SJSA1 (cell line): ENCODE measurements at places on chromosomes 7 and 10.

GRCh38 chr7:132877573-132877972 lies 204.3 kb downstream of the CHCHD3 start:
- no peak for DNase-seq

GRCh38 chr10:17381502-17382142 lies 72.8 kb downstream of the ST8SIA6 start:
- no peak for DNase-seq

- DNase-seq, result no peak
Observed at GRCh38 chr7:37289781-37290180, 158.9 kb downstream of the ELMO1 start.

DNA sequence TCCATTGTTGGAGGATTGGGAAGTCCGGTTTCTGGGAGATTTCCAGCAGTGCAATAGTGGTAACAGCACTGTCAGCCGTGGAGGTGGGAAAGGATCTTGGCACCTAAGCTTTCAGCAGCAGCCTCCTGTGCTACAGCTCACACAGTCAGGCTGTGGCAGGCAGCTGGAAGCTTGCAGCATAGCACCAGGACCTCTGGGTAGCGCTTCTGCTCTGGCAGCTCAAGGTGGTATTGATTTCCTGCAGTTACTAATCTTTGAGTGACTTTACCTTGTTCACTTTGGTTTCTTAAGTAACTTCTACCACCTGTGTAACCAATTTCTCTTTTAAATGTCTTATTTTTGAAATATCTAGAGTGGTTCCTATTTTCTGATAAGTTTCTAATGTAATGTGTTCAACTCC lies 130.5 kb downstream of the LHFPL3 start:
- DNase-seq, result no peak

DNA sequence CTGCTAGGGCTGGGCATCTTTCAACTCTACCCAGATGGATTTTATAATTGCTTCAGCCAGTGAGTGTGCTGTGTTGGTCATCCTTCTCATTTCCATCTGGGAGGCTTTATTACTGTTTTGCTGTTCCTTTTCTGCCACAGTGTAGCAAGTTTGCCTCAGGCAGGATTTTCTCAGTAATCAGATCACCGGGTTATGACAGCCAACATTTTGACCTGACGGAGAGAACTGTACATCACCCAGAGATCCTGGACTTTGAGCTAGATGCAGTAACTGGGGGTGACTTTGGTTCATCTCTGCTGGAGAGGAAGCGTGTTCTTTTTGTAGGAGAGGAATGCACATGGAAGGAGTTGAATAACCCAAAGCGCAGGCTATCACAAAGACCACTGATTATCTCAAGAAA lies 111.8 kb upstream of the AGR3 start:
- DNase-seq, result no peak

DNA sequence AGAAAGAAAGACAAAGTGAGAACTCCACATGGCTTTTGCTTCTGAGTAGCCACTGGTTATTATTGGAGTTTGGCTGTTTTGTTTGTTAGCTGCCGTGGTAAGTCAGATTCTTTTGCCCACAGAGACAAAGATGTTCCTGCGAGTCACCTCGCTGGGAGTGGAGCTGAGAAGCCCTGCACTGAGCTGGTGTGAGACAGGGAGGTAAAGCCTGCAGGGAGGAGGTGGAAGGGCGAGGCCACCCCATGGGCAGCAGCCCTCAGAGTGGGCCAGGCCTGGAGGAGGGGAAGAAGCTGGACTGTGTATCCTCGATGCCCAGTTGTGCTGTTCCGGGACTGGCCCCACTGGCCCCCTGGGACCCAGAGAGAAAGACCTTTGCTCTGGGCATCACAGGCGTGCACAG lies 14.3 kb upstream of the NOM1 start:
- no peak for DNase-seq

- no peak for DNase-seq
Observed at GRCh38 chr7:74220229-74220628, 10.4 kb downstream of the LAT2 start.

DNA sequence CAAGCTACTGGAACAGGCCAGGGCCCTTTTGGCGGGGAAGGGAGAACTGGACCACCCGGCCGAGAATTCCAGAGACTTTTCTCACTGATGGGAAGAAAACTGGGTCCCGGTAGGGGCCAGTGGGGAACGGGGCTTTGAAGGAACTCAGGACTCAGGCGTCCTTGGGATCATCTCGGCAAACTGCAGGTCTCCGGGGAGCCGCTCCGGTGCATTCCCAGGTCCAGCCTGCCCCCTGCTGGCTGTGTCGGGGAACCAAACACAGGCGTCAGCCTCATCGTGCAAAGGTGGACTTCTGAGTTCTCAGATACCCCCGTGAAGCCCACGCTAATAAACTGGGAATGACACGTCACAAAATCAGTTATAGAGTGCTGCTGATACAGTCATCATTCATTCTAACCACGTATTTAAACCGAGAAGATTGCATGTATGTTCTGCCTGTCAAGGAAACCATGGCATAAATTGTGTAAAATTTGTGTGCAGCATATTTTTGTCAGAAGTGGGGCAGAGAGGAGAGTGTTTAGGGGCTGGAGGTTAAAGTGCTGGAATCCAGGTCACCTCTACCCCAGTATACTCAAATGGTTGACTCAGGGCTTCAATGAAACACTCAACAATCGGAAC lies 76.1 kb upstream of the CPXM2 start:
- no peak for DNase-seq

DNA sequence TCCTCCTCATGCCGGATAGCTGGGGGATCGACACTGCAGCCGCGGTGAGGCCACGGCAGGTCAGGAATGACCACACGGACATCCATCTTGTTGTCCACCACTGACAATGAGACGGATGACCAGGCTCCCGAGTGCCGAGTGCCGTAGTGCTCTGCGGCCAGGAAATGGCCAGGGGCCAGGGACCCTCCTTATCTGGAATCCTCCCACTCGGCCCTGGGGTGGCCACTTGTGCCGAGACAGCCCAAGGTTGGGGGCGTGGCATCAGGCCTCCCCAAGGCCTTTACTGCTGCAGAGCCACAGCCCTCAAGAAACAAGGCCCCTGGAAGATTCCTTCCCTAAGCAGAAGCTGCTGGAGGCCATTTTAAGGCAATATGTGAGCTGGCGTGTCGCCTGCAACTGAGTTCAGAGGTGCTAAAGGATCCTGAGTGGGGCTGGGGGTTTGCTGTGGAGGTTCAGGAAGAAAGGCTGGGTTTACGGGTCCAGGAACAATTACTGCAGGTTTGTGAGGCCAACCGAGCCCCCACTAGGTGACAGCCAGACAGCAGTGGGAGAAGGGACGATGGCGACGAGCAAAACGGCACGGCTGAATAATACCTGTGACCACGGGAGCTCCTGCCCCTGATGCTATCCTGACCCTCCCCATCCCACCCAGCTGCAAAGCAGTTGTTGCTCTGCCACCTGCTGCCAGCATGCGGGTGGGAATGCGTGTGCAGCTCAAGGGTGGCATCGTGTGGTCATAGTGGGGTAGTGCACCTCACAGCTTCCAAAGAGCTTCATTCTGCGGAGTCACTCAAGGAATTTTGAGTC lies 31.6 kb upstream of the LEP start:
- peak; percentile 63 for DNase-seq

GRCh38 chr7:139068544-139069399 lies 32.9 kb upstream of the ZC3HAV1L start:
- no peak for DNase-seq

- no peak for DNase-seq
Observed at GRCh38 chr7:33813331-33813730, 92.0 kb upstream of the BMPER start.

- no peak for DNase-seq
Observed at GRCh38 chr10:34995925-34996324, 94.2 kb downstream of the CUL2 start.

DNA sequence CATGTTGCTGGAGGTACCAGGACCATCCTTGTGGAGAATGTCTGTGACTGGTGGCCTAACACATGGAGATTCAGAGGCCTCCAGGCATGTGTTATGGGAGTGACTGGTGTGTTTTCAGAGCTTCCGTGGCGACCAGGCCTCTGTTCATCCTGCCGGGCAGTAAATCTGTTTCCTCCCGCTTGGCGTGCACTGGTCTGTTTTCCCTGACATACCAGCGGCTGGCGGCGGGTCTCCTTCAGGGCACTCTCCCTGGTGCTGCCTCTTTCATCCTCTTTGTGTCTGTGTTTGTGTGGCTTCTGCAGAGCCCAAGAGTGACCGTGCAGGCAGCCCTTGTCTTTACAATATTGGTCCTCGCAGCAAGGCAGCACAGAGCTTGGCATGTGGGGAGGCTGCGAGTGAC lies 385.1 kb upstream of the MKI67 start:
- DNase-seq, result no peak

DNA sequence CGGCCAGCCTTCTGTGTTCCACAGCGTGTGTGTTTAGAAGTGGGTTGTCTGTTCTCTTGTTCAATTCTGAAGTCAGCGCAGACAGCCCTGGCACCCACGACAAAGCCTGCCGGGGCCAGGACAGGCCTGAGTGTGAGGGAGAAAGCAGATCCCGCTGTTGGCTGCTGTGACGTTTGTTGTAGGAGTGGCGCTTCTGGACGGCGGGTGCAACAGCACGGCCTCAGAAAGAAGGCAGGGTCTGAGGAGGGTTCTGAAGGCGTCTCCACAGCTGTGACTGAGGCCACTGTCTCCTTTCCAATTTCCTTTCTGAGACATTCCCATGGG lies 76.2 kb downstream of the VIPR2 start:
- DNase-seq, result no peak

- DNase-seq, result no peak
Observed at GRCh38 chr7:134690016-134690415, 43.4 kb downstream of the BPGM start.

DNA sequence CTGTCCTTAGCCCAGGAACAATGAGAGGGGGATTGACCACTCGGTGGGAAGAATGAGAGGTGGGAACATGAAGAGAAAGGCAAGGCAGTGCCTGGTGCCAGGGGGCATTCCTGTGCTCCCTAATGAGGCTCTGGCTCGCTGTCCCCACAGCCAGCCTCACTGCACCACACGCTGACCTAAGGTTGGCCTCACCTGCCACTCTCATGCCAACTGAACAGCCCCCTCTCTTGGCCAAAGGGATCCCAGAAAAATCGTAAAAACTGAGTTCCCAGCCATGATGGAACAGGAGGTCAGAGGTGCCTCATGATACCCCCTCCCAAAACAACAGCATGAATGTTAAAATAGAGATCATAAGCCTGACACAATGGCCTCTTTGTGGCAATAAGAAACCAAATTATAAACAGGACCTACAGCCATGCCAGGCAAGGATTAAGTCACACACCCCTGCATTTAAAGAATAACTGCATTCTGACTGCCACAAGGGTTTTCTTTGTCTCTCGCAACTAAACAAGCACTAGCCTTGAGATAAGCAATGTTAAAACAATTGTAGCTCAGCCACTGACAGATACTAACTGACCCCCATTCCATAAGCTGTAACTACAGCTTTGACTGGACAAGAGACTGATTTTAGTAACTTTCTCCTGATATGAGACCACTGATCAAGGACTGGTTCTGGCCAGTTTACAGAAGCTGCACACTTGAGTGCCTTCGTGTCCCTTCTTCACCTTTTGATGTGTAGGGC lies 149.2 kb downstream of the SH2D4B start:
- DNase-seq, result no peak
